Non-pigmented ciliary epithelial cell (primary cell): ENCODE measurements at places on chromosomes 1 and 21.

GRCh38 chr1:77089756-77090155, 129.5 kb downstream of the PIGK start:
- no peak for DNase-seq

- no peak for DNase-seq
These were observed 58.4 kb downstream of the OSBPL9 start for GRCh38 chr1:51675177-51675780.

DNA sequence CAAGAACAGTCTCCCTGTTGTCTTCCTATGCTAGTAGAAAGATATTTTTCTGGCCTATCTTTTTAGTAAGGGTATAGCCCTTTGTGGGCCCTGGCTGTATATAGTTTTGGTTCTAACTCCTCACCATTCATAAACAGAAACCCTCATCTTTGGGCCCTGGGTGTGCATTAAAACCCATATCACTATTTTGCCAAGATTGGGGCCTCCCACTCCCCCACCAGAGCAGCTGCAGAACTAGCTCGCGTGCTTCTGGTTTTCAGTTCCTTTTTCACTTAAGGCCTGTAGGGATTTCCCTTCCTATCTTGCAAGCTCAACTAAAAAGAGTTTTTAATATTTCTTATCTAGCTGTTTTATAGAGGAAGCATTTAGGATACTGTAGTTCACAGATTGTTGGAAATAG, 106.4 kb downstream of the RGL1 start:
- DNase-seq, result no peak

DNA sequence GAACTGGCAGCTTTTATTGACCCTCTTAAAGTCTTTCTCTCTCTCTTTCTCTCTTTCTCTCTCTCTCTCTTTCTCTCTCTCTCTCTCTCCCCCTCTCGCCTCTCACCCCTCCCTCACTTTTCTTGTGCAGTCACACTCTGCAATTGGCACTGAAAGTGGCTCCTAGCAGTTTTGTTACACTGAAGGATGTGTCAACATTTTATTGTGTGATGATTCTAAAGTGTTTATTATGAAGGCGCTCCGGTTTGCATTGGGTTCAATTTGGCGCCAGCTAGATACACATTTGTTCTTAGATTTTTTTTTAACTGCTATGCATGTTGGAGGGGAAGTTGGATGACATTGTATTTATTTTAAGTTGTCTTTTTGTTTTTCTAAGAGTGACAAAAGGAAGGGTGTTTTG, 64.0 kb upstream of the CHRM3 start:
- DNase-seq, result no peak

DNA sequence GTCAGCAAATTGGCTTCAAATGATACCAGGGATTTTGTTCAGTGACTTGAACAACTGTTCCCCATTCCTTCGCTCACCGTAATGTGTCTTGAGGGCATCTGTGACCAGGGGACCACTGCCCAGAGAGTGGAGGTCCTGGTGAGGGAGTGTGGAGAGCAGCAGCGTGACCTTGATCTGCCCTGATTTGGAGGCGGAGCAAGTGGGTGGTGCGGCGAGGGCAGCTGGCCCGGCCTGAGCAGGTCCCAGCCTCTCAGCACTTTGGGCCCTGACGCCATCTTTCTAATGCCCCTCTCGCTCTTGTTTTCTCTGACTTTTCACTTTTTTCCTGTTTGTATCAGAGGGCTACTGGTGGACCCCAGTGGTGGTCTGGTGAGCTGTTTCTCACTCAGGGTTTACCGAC, 31.1 kb downstream of the DIP2A start:
- DNase-seq, result no peak

DNA sequence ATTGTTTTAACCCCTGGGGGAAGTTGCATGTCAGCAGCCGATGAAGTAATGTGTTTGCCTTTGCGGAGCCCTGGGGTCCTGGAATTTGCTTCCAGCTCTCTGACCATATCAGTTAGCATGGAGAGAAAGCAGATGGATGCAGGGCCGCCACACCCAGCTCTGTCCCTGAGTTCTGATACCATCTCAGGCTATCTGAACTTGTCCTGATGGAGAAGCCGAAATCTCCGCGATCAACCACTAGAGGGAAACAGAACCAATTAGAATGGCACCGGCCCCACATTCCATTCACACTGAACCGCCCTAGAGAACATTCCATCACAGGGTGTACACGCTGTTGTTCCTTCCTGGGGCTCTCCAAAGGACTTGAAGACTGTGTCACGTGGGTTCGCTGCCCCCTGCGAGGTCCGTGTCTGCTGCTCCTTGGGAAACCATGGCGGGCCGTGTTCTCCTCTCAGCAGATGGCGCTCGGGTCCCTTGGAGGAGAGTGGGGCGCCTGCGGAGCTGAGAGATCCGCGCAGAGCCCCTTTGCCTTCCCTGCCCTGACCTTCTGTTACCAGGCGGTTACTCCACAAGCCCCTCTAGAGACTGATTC, 75.4 kb downstream of the ABCA4 start:
- DNase-seq, result peak; percentile 95

DNA sequence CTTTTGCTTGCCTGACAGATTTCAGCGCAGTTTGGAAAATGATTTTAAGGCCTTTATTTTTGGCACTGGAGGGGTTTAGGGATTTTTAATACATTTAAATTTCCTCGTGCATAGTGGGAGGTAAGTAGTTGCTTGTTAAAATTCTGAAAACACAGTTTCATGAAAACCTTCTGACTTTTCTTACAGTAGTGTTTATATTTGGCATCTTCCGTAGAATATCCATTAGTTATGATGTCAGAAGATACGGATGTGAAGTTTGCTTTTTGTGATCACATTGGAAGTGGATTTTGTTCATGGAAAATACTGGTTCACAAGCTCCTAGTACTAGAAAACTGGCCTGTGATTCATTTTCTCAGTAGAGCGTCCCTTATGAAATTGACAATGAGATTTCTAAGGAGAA, 1.3 kb downstream of the RABGAP1L start:
- DNase-seq, result no peak

DNA sequence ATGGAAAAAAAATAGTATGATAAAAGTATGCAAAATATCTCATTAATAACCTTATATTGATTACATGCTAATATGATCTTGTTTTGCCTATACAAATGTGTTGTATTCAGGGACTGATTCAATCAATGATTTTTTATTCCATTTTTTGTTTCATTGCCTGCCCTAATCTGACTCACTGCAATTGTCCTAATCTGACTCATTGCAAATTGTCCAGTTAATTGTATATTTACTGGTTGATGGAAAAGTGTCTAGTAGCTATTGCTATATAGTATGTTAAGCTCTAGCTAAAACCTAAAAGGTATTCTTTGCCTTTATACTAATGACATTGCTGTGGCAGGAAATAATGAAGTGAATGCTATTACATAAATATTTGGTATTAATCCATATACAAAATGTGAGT, 728.9 kb upstream of the ZP4 start:
- no peak for DNase-seq

- DNase-seq, result no peak
These were observed 33.2 kb upstream of the BTG2 start for GRCh38 chr1:203271962-203272632.

- no peak for DNase-seq
These were observed 486.6 kb downstream of the USP25 start for GRCh38 chr21:16216288-16216962.

DNA sequence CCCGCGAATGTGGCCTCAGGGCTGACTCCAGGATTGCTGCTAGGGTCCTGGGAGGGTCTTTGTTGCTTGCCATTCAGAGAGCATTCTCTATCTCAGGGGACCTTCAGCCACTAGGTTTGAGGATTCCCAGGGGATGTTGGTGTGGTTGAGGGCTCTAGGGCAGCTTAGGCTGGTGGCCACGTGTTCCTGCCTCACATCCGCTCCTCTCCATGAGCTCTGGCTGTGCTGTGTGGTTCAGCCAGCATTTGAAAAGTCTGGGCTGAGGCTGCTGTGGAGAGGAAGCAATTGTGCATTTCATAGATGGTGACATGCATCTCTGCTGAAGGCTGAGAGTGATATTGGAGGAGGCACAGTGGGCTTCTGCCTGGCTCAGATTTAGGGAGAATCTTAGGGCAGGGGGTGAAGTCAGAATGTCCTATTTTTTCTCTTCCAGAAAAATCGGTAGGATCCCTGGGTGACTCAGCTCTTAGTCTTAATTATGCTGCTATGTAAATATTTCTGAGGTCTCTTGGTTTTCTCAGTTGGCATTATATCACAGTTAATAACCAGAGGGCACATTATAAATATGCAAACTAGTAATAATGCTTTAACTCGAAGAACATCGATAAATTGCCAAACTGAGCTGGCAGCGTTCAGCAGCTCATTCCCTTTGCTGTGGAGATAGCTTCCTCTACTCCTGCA, 182.3 kb downstream of the CAMTA1 start:
- DNase-seq, result no peak

DNA sequence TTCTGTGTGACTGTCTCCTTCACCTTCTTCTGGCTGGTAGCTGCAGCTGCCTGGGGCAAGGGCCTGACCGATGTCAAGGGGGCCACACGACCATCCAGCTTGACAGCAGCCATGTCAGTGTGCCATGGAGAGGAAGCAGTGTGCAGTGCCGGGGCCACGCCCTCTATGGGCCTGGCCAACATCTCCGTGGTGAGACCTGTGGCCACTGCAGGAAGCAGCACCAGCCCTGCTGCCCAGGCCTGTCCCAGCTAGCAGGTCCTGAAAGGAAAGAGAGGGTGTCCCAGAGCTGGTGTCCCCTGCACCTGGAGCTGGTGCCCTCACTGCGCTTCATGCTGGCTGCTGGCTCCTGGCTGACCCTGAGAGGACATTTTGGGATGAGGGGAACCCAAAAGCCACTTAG, 5.9 kb upstream of the ATXN7L2 start:
- DNase-seq, result no peak

GRCh38 chr1:37676281-37677142, 15.8 kb upstream of the CDCA8 start:
- DNase-seq, result no peak

DNA sequence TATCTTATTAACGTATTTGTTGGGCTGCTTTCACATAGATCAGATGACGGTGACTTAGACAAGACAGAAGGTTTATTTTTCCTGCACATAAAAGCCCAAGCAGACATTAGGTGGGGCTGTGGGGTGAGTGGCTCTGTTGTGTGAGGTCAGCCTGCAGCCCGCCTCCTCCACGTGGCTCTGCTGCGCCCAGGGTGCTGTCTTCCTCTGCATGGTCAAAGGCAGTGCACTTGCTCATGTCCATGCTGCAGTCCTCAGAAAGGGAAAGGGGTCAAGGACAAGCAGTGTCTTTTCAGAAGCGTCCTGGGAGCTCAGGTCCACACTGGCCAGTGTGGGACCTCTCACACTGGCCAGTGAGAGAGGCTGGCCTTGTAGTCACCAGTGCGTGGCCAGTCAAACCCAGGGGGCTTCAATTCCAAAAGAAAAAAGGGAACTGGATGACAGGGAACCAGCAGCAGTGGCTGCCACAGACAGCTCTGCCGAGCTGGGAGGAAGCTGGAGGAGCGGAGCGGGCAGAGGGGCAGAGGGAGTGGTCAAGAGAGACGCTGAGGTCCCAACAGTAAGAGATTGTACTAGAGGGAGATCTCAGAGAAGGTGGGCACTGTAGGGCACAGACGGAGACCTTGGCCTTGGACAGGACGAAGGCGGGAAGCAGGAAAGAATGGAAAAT, 35.9 kb upstream of the SLC45A1 start:
- DNase-seq, result no peak

DNA sequence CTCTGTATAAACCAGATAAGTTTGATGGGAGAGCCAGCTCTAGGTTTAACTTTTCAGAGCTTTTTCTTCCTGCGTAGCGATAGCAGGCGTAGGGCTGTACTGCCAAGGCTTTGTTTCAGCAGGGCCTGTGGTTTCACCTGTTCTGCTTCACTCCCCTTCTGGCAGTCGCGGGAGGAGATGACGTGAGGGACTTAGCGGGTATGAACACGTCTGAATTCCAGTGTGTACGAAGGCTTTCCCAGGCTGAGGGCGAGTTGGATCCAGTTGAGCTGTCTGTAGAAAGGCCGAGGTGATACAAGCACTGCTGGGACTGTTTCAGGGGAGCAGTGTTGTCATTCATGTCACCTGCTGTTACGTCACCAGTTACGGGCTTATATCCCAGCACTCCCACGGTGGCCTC, 21.2 kb downstream of the PEX14 start:
- no peak for DNase-seq

DNA sequence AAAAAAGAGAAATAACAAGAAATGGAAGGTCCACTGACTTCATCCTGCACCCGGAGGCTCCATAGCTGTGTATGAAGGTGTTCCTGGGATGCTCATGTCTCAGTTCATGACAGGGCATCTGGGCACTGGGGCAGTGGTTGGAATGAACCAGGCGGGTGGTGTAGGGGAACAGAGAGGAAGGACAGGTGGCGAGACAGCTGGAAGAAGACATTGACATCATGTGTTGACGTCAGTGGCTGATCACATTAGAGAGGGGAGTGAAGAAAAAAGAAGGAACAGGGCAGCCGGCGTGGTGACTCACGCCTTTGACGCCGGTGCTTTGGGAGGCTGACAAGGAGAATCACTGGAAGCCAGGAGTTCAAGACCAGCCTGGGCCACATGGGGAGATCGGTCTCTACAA, 50.1 kb downstream of the HUNK start:
- no peak for DNase-seq

GRCh38 chr1:112881742-112882127, 74.3 kb downstream of the SLC16A1 start:
- DNase-seq, result no peak

DNA sequence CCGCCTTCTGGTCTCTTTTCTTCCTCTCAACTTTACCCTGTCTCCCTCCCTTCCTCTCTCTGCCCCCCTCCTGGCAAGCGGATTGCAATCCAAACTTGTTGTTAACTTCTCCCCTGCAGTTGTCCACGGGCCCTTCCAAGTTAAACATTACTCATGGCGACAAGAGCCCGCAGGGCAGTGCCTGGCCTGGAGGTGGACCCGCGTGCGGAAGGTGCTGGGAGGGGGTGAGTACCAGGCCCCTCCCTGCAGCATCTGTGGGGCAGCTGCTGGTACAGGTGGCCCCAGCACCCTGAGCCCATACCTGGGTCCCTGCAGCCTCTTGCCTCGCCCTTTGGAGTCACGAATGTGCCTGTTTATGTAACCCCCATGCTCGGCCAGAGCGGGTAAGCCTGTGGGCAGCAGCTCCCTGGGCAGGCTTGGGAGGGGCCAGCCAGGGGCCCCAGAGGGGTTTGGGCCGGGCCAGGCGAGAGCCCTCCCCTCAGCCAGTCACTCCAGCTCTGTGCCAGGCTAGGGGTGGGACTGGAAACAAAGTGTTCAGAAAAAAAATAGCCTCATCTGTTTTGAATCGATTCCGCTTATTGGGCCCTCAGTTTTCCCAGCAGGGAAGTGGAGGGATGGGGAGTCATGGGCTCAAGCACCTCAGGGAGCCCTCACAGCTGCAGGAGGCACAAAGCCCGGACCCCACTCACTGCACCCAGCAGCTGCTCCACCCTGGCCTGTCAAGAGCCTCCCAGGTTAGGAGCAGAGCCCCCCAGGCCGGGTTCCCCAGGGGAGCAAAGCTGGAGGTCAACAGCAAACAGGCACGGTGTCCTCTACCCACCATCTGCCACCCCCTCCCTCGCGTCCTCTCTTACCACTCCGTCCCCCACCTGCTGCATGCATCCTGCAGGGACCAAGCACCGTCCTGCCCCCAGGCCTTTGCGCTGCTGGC, 14.0 kb upstream of the FAAP20 start:
- DNase-seq, result no peak

GRCh38 chr1:75174031-75174760, 40.0 kb downstream of the LHX8 start:
- no peak for DNase-seq

GRCh38 chr1:160997323-160998038, 23.5 kb downstream of the F11R start:
- peak; percentile 45 for DNase-seq
